ENCODE measurements at places on chromosomes 11 and 22.

DNA sequence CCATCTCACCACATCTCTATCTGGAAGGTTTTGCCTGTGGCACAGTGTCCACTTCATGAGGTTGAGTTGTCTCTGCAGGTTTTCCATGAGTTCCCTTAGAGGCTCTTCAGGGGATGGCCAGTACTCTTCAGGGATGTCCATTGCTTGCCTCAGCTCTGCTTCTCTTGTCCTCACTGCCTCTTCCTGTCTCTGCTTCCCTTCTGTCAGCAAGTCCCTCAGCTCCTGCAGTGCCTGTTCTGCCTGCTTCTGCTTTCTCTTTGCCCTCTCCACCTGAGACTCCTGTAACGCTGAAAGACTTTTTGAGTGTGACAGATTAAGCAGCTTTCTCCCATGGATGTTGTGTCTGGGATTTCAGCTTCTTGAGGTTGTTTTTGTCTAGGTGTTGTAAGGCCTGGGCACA, 38.2 kb upstream of the MRPL17 start:
- DNase-seq: no peak

GRCh38 chr11:110199184-110199981, 97.0 kb downstream of the RDX start:
- no peak for DNase-seq

- DNase-seq: no peak
Observed at GRCh38 chr11:116376547-116376946, 396.2 kb downstream of the BUD13 start.

DNA sequence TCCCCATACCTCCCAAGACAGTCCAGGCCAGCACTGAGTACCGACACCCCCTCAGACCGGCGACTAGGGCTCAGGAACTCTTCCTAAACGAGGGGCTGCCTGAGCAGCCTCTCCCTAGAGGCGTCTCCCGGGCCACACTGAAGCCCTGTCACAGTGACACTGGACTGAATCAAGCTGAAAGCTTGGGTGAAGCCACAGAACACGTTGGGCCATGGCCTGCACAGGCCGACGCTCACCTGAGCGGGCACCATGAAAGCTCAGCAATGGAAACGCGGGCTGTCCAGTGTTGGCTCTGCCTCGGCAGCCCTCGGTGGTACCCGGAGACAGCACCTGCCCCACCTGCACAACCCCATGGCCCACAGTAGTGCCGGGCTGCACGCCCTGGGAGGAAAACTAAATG, 42.7 kb upstream of the MOB2 start:
- no peak for DNase-seq

- DNase-seq: no peak
Observed at GRCh38 chr11:40162901-40163883, 1296.3 kb downstream of the LRRC4C start.

DNA sequence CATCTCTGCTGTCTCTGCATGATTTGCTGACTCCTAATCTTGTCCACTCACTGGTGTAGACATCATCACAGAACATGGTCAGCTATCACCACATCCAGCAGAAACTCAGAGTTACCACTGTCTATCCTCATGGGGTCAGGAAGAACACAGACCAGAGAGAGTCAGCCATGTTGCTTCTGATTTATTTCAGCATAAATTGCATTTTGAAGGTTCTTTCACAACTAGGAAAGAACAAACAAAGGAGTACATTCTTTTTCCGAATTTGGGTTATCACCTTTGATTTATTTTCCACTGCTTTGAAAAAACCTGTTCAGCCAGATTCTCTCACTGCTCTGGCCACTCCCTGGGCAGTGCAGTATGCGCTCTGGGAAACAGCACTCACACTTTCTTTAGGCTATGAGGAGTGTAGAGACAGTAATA, 172.0 kb upstream of the MTMR2 start:
- no peak for DNase-seq

GRCh38 chr11:102753267-102753666, 27.2 kb downstream of the MMP10 start:
- no peak for DNase-seq

GRCh38 chr11:14323118-14323676, 35.8 kb downstream of the RRAS2 start:
- DNase-seq: no peak

- DNase-seq: no peak
Observed at GRCh38 chr11:43825217-43825816, 55.3 kb upstream of the ALKBH3 start.

- no peak for DNase-seq
Observed at GRCh38 chr11:85539740-85540139, 87.4 kb downstream of the DLG2 start.

DNA sequence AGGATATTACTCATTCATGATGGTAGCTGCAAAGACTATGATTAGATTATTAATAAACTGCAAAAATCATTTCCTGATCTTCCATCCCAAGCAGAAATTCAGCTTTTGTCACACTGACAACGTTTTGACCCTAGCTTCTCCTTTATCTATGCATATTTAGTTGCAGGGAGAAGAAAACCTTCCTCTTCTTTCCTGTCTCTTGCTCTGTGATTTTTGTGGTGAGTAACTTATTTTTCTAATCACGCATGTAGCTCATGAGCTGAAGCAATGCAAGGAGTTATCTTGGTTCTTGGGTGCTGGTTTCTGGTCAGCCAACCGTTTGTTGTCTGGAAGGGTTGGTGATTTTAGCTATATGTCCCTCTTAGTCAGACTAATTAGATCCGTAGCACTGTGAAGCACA, 56.4 kb downstream of the FDX1 start:
- DNase-seq: no peak

- no peak for DNase-seq
Observed at GRCh38 chr11:34643846-34644245, 23.0 kb downstream of the EHF start.

- no peak for DNase-seq
Observed at GRCh38 chr11:28729339-28729738, 621.2 kb downstream of the METTL15 start.

DNA sequence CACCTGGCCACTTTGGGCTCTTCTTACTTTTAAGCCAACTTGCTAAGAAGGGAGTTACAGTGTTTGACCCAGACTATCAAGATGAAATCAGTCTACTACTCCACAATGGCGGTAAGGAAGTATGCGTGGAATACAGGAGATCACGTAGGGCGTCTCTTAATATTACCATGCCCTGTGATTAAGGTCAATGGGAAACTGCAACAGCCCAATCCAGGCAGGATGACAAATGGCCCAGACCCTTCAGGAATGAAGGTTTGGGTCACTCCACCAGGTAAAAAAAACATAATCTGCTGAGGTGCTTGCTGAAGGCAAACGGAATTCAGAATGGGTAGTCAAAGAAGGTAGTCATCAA, 1.0 kb upstream of the YPEL4 start:
- no peak for DNase-seq

- DNase-seq: no peak
Observed at GRCh38 chr11:16410479-16410878, 54.1 kb upstream of the SOX6 start.

DNA sequence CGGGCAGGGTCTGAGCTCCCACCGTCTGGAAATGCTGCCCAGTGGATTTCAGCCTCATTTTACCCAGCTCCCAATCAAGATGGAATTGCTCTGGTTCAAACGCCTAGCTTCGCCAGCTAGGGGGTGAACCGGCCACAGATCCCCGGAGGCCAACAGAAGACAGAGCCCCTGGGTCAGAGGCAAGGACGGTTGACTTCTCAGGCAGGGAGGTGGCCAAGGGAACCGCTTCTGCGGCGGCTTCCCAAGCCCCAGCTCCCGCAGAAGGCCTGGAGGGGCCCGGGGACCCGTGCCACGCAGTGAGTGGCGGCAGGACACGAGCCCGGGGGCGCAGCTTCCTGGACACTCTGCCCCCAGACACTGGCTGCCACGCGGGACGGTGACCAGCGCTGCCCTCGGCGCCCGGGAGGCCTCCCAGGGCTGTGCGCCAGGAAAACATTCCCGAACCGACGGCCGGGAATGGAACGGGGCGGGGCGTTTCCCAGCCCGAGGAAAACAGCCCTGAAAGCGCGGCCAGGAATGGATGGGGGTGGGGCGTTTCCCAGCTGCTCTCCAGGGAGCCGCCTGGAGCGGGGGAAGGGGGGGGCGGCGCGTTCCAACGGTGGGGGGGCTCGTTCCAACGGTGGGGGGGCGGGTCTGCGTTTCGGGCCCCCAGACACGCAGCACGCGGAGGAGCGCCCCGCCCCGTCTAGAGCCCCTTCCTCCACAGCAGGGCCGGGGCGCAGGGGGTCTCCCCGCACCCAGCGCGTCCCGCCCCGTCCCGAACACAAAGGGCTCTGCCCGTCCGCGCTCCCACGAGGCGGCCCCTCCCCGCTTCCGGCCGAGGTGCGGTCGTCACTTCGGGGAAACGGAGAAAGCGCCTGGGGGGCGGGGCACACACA, 13.5 kb upstream of the B4GALNT4 start:
- peak; percentile 90 for DNase-seq

DNA sequence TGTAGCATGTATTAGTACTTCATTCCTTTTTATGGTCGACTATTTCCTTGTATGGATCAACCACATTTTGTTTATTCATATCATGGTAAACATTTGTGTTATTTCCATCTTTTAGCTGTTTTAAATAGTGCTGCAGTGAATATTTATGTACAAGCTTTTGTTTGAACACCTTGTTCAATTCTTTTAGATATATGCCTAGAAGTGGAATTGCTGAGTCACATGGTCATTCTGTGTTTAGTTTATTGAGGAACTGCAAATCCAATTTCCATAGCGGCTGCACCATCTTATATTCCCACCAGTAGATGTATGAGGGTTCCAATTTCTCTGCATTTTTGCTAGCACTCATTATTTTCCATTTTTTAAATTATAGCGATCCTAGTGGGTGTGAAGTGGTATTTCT, 61.5 kb upstream of the GRK2 start:
- no peak for DNase-seq

DNA sequence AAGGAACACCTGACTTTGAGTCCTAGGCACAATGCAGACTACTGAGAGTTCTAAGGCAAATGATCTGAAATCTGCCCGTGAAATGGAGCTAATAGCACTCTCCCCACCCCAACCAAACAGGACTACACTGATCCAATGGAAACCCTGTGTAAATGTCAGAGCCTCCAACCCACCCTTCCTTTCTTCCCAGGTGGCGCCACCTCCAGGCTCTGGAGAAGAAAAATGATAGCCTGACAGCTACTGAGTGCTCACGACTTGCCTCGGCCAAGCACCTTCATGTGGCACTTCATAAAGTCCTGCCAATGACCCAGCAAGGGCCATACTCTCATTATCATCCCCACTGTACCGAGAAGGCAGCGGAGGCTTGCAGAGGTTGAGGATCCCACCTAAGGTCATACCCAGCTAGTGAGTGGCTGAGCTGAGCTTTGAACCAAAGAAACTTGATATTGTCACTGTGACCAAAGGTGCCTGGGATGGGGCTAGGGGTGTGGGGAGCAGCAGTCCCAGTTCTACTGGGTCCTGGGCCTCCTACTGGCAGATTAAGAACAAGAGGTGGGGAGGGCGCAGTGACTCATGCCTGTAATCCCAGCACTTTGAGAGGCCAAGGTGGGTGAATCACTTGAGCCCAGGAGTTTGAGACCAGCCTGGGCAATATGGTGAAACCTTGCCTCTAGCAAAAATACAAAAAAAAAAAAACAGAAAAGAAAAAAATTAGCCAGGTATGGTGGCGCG, 20.5 kb downstream of the TST start:
- no peak for DNase-seq

GRCh38 chr11:11231763-11232162, 121.3 kb downstream of the CSNK2A3 start:
- DNase-seq: no peak

- no peak for DNase-seq
Observed at GRCh38 chr11:70063555-70063954, 14.6 kb upstream of the ANO1 start.

GRCh38 chr11:100752371-100753171, 65.5 kb downstream of the ARHGAP42 start:
- DNase-seq: no peak

GRCh38 chr11:59728913-59729312, 15.3 kb upstream of the OR10V1 start:
- DNase-seq: no peak

GRCh38 chr11:80320226-80320625, 879.4 kb upstream of the TENM4 start:
- no peak for DNase-seq

GRCh38 chr22:32577591-32577990, 103.0 kb downstream of the FBXO7 start:
- no peak for DNase-seq

DNA sequence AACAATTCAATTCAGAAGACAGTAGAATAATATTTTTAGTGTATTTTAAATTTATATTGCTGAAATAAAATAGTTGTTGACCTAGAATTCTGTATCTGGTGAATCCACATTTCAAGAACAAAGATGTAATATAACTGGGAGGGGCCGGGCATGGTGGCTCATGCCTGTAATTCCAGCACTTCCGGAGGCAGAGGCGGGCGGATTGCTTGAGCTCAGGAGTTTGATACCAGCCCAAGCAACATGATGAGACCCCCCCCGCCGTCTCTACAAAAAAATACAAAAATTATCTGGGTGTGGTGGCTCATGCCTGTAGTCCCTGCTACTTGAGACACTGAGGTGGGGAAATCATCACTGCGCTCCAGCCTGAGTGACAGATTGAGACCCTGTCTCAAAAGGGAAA, 72.6 kb downstream of the CD82 start:
- no peak for DNase-seq

DNA sequence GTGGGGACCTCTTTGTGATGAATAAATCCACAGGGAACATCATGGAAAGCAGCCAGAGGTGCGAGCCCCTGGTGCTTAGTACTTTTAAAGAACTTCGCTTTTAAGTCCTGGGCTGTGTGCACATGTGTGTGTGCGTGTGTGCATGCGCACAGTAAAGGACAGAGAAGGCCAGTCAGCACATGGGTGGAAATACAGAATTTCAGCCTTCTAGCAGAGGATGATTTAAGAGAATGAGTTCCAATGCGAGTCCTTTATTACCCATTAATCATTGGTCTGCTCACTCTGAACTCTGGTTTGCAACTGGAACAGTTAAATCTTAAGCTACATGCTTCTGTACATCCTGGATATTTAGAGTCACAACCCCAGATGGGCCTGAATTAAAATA, 18.9 kb downstream of the TEAD1 start:
- DNase-seq: no peak

GRCh38 chr22:50247748-50248147, 2.9 kb upstream of the TUBGCP6 start:
- DNase-seq: peak; percentile 64

Measured in GM13976 (cell line).